ENCODE measurements at places on chromosomes 1 and 21. TPM values are rescaled to one million over a fixed set of nuclear protein-coding genes. Genes with fewer than 3 reads are reported as not detected.

GRCh38 chr21:42654913-42655795 is 1.7 kb downstream of the PDE9A start:
- no peak overlapping the region for H3K27ac ChIP-seq
- H3K27me3 ChIP-seq, result peaks cover 79% of the 10 kb centered on the region
- no peaks in the 10 kb centered on the region for H3K36me3 ChIP-seq
- DNase-seq, result no peak
- no peak overlapping the region for H3K4me3 ChIP-seq
- H3K4me1 ChIP-seq, result peaks cover 6% of the 10 kb centered on the region

- H3K27me3 ChIP-seq, result no peaks in the 10 kb centered on the region
- H3K4me1 ChIP-seq, result no peaks in the 10 kb centered on the region
- no peak for DNase-seq
Observed at GRCh38 chr1:117563492-117563875, 42.4 kb upstream of the TENT5C start.

Gene BARHL2
- total RNA-seq, result not detected

Gene LRRC39
- total RNA-seq, result 0.65 TPM

Data from MCF 10A (cell line).